NCI-H2107 (cell line): ENCODE measurements at places on chromosomes 4 and X.
A peak's percentile ranks its signal among the peaks of the same experiment; 100 is the strongest.

- DNase-seq: no peak
Observed at GRCh38 chr4:48369248-48369647, 27.9 kb downstream of the SLAIN2 start.

DNA sequence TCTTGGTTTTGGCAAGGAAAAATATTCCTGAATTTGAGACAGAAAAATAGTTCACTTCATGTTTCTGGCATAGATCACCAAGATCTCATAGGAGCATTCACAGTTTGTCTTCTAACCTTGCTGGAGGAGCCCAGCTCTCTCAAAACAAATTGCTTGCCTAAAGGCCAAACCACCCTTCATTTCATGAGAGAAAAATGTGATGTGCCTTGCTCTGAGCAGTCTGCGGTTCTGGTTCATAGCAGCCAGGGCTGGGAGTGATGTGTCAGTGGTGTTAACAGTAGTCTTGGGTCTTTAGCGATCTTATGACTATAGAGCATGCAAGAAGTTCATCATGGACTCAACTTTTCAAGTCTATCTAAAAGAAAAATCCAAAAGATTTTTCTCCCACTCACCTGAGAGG is 183.3 kb downstream of the DCLK2 start:
- no peak for DNase-seq

DNA sequence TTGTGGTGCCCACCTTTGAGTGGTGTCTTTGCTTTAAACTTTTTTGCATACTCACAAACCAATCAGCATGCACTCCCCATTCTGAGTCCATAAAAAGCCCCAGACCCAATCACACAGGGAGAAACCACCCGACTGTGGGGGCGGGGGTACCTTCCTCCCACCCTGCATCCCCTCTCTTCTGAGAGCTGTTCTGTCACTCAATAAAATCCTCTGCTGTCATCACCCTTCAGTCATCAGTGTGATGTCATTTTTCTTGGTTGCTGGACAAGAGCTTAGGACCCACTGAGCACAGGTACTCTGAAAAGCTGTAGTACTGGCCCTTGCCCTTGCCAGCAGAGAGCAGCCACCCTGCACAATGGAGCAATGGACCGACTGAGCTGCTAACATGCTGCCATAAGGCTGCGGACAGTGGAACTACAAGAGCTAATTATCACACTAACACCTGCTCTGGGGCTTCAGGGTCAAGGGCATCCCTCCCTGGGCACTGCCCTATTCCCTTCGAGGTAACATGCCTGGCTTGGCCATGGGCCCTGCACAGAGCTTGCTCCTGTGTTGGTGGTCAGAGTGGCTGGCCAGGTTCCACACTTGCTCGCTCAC is 62.9 kb upstream of the PGRMC2 start:
- DNase-seq: no peak

DNA sequence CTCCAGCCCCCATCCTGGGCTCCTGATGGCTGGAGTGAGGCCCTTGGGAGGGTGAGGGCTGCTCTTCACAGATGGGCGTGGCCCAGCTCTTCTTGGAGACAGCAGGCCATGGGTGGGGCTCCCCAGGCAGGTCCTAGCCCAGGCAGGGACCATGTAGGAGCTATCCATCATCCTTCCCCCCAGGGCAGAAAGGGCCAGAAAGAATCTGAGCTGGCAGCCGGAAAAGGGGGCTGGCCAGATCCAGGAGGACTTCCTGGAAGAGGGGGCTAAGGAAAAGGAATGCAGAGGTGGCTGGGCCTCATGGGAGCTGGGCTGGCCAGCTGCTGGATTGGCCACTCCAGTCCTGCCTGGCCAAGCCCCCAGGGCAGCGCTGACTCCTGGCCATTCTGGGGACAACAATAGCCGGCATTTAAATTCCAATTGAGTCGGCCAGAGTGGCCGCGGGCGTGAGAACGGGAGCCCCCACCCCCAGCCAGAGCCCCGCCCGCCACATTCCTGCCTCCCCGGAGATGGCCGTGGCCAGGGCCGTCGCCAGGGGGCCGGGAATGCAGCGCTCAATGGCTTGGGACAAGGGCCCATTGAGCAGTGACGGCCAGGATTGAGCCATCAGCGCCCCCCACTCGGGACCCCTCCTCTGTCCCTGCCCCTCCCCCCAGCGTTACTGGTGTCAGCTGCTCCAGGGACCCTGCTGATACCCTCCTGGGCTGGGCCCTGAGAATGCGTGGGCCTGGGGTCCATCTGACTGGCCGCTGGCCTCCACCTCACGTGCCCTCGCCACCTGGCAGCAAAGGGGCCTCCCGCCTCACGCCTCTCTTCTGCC is 15.1 kb upstream of the FGFR3 start:
- DNase-seq: no peak

- no peak for DNase-seq
Observed at GRCh38 chr4:64598066-64598465, 188.8 kb upstream of the TECRL start.

DNA sequence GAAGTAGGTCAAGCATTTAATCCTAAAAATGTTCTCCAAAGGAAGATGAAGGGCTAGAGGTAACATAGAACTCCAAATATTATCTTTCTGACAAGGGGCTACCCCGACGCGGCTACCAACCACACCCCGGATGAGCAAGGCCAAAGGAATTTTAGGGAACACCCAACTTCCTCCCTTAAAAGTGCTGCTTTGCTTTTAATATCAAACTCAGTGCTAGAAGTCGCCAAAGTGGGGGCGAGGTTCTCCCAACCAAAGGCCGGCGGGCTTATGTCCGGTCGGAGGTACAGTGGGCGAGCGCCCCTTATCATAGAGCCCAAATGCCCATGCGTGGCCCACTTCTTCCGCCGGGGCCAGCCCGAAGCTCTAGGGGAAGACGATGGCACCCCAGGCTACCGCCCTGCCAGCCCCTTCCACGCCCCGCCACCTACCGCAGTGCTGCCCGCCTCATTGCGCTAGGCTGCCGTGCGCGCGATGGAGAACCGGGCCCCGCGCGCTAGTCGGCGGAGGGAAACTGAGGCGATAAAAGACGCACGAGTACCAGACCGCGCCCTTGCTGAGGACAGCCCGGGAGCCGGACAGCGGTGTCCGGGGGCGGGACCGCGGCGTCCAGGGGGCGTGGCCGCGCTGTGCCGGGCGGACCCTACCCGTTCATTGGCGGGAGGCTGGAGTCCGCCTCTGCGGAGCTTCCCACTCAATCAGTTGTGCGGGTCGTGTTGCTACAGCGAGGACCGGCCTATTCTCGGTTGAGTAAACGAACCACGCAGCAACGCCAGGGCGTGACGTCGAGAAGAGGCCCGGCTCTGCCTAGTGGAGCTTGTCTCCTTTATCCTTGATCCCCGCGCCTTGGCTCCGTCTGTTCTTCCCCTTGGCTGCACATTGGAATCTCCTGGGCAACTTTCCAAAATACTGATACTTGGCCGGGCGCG is at the start of gene ACOT9:
Gene ACOT9, minus strand, starts transcription at position 580 of the 926 bp plus-strand sequence. Its CDS starts 132 bp downstream, at position 448.
- no peak for DNase-seq

DNA sequence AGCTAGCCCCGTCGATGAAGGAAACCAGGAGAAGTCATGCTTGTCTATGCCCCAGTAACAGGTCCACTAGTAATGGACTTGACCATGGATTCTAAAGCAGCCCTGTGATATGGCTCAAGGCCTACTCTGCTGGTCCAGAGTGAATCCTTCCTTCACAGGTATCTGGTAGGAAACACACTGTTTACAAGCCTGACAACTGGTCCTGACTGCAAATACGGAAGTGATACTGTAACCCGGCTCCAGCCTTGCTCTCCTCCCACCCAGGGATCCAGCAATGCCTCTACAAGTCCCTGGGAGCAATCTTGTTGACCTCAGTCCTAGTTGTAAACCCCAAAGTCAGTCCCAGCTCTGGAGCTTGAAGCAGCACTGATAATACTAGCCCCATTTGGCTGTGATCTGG is 239.2 kb upstream of the GRID2 start:
- DNase-seq: no peak

DNA sequence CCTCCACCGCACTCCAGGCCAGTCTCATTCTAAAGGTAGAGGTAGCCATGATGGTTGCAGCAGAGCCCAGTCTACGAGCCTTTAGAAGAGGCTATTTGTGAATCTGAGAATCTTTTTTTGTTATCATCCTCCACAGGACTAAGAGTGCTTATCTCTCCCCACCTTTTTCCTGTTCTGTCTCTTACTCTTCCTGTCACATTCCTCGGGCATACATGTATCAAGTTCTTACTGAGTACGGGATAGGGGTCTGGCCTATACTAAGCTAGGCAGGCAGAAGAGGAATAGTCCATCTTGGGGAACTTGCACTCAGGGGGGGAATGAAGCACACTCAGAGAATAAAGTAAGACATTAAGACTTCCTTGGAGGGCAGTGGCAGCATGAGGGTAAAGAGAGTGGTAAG is 25.7 kb downstream of the LAS1L start:
- no peak for DNase-seq

DNA sequence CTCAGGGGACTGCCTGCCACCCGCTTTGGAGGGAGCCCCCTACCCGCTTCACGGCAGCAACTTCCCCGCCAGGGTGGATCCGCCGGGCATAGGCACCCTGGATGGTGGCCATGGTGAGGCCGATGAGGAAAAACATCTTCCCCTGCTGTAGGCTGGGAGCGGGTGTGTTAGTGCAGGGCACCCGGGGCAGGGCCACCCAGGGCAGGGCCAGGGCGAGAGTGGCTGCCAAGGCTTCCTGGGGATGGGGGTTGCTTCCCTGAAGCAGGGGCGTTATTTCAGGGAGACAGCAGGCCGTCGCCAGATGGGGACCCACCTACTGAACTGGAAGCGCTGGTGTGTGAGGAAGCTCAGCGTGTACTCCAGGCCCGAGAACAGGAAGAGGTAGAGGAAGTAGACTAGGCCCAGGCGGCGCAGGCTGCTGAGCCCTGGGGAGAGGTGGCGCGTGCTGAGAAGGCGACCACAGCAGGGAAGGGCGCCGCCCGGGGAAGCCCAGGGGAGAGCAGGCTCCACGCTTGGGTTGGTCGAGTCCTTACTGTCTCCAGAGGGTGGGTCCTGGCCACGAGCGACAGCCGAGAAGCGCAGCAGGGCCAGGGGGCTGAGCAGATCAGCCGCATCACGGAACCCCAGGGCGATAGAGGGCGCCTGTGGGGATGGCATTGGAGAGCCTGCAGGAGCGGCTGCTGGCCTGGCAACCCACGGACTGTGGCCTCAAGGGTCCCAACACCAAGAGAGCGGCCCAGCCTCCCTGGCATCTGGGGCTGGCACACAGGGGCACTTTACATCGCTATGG is 31.5 kb downstream of the NOP14 start:
- DNase-seq: no peak

- no peak for DNase-seq
Observed at GRCh38 chr4:145626623-145626982, 7.4 kb downstream of the MMAA start.

DNA sequence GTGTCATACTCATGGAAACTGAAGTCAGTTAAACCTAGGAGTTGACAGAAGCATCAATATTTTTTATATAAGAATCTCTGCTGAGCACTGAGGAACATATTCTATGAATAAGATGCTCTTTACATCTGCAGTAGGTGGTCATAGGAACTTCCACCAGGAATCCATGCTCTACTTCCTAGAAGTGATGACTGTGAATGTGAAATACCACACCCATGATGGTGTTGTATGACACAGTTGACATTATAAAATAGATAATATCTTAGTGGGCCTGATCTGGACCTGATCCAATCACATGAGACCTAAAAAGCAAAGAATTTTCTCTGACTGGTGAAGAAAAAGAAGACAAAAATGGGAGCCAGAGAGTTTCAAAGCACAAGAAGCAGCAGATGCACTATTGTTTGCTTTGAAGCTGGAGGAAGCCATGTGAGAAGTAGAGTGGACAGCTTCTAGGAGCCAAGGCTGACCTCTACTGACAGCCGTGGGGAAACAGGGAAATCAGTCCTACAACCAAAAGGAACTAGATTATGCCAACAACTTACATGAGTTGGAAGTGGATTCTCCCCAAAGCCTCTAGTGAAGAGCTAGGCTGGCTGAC is 68.6 kb upstream of the HS3ST1 start:
- DNase-seq: no peak

GRCh38 chr4:145061318-145061920 is 36.6 kb downstream of the ANAPC10 start:
- peak; percentile 6 for DNase-seq
